OCI-LY7 (cell line): ENCODE measurements at places on chromosomes 11 and 22. TPM values are rescaled to one million over a fixed set of nuclear protein-coding genes. Genes with fewer than 3 reads are reported as not detected.

DNA sequence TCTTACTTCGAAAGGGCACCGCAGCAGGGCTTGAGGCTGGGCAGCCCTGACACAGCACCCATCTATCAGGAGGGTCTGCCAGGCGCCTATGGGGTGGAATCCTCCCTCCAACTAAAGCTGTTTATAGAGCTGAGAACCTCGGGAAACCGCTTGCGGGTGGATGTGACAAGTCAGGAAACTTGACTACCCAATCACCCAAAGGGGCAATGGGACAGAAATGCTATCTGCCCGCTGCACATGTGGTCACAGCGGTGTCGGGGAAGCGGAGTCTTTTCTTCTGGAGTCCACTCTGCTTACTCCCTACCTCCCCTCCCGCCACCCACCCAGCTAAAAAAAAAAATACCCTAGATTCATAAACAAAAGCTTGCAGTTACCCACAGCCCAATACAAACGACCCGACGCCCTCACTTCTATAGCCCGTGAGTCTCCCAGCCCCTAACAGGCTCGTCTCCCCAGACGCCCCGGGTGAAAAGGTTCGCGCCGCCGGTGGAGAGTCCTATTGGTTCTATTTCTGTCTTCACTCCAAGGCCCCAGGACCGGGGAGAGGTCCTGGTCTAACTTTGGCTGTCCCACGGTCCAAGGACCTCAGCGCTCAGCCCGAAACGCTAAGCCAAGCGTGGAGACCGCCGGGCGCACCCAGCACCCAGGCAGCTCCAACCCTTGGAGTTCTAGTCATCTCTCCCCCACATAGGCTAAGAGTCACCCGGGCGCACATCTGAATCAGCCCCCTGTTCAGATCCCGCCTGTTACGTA, 1.4 kb downstream of the TRPC6 start:
- no peak for DNase-seq

GRCh38 chr11:21465203-21465602, 727.7 kb upstream of the ANO5 start:
- DNase-seq: no peak

GRCh38 chr11:14184028-14184940, 174.7 kb downstream of the RRAS2 start:
- DNase-seq: no peak

DNA sequence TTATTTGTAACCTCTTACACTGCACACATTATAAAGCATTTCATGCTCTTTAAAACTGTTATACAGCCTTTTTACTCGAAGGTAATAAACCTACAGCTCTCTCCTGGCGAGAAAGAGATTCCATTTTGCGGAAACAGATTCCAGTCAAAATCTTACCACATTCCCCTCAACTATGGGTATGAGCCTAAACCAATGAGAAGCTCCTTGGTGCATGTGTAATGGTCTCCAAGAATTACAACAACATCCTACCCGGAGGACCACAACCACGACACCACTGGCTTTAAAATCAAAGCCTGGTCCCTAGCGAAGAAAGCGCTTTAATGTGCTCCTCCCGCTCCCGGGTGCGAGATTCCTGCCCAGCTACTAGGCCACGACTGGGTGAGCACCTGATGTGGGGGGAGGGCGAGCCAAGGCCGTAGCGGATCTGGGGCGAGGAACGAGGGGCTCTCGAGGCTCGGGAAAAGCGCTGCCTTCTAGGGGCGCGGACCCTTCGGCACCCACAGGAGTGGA, 821 bp downstream of the CELF1 start:
- DNase-seq: peak; percentile 42

- DNase-seq: no peak
Observed at GRCh38 chr11:74636630-74637184, 44.3 kb downstream of the POLD3 start.

- no peak for DNase-seq
Observed at GRCh38 chr11:1217151-1217550, 5.7 kb upstream of the MUC5B start.

- peak; percentile 75 for DNase-seq
Observed at GRCh38 chr11:83292709-83293456, 6.7 kb upstream of the CCDC90B start.

GRCh38 chr11:97033178-97033577, 643.4 kb downstream of the JRKL start:
- no peak for DNase-seq

DNA sequence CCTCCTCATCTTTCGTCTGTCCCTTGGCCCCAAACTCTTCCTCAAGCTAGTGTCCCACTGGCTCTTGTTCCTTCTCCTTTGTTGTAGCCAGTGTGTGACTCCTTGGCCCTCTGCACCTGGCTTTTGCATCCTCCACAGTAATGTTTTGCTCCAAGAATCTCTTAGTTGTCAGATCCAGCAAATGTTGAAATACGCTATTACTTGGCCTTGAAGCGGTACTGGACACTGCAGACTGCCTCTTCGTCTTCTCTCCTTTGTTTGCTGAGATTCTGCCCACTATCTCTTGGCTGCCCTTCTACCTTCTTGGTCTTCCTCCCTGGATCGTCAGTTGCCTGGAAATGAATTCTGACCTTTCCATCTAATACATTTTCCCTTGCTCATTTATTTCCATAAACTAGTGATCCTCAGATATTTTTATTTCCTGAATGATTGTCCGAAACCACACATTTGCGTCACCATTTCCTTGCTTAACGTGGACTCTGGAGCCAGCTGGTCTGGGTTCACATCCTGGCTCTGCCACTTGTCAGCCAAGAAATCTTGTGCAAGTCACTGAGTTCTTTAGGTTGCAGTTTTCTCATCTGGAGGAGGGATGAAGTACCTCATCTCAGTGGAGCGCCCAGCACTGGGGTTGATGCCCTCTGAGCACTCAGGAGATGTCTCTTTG, 113.6 kb downstream of the LDLRAD3 start:
- no peak for DNase-seq

Gene OR51I1
- not detected in 2 replicates for total RNA-seq

Gene KIF18A
- 42.3 and 47.1 TPM in 2 replicates for total RNA-seq

Gene SAA2
- total RNA-seq: not detected in 2 replicates

Gene PANX2
- total RNA-seq: not detected in 2 replicates

Gene ADM
- 0.20 and 0.46 TPM in 2 replicates for total RNA-seq

Gene OR51B2
- total RNA-seq: not detected in 2 replicates

Gene CABP4
- 11.5 and 11.8 TPM in 2 replicates for total RNA-seq

Gene OR5J2
- not detected in 2 replicates for total RNA-seq
